Myocyte (in vitro differentiated cells): ENCODE measurements at places on chromosomes 5 and 9. TPM values are rescaled to one million over a fixed set of nuclear protein-coding genes. Genes with fewer than 3 reads are reported as not detected.

ZDHHC11B gene
- total RNA-seq, result not detected in 2 replicates

AK8 gene
- 0.13 and 0.16 TPM in 2 replicates for total RNA-seq

GRCh38 chr9:124880501-124880900, 18.6 kb downstream of the ARPC5L start:
- DNase-seq, result no peak

GRCh38 chr9:19799784-19800183, 10.9 kb upstream of the SLC24A2 start:
- DNase-seq, result peak; percentile 9

DNA sequence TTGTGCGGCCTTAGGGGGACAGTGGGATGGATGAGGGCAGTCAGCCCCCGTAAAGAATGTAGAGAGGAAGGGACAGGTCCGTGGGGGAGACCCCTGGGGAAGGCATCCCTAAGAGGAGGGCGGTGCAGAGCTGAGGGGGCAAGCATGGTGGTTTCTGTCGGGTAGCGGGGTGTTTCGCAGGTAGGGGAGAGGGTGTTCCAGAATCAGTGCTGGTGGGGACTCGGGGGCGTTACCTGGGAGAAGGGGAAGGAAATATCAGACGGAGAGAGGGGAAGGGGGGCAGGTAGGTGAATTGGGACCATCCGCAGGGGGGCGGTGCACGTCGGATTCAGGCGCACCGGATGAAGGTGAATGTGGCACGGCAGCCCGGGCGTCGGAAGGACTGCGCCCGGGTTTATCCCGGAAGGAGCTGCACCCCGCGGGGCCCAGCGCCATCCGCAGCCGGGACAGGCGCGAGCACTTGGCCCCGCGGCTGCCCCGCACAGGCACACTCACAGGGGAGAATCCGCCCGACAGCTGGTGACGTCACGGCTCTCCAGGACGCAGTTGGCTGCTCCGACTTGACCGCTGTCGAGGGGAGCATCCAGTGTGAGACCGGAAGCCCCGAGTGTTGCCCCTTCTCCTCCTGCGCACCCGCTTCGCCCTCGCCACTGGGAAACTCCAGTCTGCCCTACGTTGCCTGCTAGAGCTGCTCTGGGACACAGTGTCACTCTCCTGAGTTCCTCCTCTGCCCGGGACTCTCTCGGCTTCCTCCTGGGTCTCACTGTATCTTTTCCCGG, 1.3 kb downstream of the CD72 start:
- peak; percentile 43 for DNase-seq

- DNase-seq, result no peak
Observed at GRCh38 chr9:97863314-97863713, 10.3 kb downstream of the FOXE1 start.

DNA sequence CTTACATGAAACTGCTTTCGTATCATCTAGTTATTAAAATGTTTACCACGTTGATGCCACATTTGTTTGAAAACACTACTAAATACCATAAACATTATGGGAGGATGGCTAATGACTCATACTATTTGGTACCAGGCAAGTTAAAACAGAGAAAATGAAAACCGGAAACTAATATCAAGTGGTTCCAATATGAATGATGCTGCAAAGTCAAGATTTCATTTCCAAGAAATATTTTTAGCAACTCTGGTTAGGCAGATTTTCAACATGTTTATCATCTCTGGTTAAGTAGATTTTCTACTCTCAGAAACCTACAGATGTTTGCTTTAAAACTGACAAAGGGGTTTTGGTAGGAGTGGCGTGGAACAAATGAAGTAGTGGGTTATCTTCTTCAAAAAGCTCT, 4.9 kb upstream of the F2R start:
- no peak for DNase-seq

DNA sequence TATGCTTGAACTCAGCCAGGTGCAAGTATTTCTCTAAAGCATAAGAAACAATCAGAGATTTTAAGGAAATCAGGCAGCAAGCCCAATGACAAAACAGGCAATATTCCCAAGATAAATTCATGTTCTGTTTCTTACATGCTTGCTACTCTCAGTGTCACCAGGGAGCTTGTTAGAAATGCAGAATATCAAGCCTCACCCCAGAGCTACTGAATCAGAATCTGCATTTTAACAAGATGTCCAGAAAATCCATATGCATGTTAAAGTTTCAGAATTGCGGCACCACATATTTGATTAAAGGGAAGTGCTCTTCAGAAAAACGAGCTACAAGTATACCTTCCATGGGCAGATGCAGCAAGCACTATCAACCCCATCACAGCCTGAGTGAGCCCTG, 54.4 kb downstream of the MFAP3 start:
- no peak for DNase-seq

DNA sequence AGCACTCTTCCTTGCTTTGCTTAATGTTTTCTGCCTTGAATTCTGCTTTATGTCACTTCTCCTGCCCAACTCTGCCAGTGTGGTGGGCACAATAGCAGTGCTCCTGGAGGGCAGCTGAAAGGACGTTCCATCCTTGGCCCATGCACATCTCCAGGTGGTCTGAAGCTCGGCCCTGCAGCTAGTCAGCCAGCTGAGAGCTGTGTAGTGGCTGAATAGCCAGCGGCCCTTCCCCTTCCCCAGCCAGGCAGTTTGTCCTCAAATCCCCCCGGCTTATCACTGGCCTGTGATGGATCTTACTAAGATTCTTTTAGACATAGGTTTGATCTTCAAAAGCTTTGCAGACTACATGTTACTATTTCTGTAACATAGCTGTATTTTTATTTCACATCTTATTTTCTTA, 42.7 kb upstream of the ANGPTL2 start:
- no peak for DNase-seq

DNA sequence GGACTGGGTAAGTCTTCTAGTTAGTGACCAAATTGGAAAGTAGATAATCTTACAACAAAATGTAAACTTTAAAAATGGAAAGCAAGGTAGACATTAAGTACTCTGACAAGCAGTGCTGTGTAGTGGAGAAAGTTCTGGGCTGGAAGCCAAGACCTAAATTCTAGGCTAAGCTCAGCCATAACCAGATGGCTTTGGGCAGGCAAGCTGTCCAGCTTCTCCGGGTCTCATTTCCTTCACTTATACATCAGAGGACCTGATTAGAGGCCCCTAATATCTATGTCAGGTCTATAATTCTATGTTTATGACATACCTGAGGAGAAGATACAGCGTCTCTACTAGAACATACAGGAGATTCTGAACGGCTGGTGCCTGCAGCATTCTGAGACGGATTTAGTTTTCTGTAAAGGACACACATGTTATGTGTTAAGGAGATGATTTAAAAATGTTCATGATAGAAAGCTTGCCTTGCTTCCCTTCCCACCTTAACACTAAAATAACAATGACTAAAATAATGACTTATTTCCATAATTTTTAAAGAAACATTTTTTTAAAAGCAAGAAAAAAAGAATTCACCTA, 61.2 kb downstream of the ELL2 start:
- DNase-seq, result peak; percentile 77

- DNase-seq, result no peak
Observed at GRCh38 chr9:75108571-75108970, 20.3 kb downstream of the OSTF1 start.

DNA sequence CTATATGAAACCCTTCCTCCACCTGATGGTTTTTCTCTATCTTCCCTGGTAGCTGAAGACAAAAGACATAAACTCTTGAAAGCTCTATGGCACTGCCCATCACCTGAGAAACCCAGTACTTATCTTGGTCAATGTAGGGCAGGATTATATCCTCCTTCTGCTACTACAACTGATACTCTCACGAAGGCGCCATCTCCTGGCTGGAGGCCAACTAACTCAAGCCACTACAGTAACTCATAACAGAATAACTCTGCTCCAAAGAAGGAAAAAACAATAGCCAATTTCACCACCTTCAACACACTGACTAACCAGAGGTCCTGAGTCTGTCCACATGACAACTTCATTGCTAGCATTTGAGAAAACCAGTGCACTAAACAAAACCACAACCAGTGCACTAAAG, 409.2 kb downstream of the CETN3 start:
- DNase-seq, result no peak
